ENCODE measurements at places on chromosomes 3 and 15.

- DNase-seq: no peak
These were observed 67.3 kb downstream of the FILIP1L start for GRCh38 chr3:100046986-100047385.

GRCh38 chr15:83230242-83230641 lies 22.6 kb upstream of the HDGFL3 start:
- no peak for DNase-seq

GRCh38 chr3:135172191-135172869 lies 377.3 kb downstream of the EPHB1 start:
- DNase-seq: no peak

GRCh38 chr3:130529486-130530215 lies 12.7 kb downstream of the COL6A6 start:
- no peak for DNase-seq

DNA sequence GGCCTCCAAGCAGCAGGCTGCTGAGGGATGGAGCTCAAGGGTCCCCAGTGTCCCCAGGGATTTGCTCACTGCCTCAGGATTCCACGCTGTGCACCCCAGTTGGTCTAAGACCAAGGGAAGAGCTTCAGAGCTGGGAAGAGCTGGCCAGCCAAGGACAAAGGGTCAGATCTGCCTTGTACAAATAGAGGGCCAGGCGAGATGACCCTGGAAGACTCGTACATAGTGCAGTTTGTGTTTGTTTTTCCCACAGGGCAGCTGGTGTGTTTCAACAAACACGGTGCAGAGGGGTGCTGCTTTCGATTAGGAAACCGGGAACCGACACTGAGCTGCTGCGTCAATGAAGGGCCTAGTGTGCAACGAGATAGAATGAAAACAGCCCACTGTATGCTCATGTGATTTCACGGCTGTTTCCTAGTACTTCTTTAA lies 56.1 kb upstream of the TRPM1 start:
- DNase-seq: no peak

DNA sequence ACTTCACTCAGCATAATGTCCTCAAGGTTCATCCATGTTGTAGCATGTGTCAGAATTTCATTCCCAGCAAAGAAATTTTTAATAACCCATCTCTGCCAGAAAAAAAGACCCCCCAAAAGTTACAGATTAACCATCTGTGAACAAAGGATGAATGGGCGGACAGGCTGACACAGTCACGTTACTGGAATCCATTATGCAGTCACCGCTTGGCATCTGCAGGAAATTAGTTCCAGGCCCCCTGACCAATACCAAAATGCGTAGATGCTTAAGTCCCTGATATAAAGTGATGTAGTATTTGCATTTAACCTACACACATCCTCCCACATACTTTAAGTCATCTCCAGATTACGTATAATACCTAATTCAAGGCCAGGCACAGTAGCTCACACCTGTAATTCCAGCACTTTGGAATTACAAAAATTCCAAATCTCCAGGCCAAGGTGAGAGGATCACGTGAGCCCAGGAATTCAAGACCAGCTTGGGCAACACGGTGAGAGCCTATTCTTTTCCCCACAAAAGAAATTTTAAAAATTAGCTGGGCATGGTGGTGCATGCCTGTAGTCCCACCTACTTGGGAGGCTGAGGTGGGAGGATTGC lies 1.5 kb upstream of the SLC12A8 start:
- no peak for DNase-seq

- no peak for DNase-seq
These were observed 764.5 kb downstream of the TUSC7 start for GRCh38 chr3:117473981-117474538.

- no peak for DNase-seq
These were observed 54.4 kb upstream of the WNT5A start for GRCh38 chr3:55541456-55541855.

GRCh38 chr15:65837301-65838294 lies 31.7 kb upstream of the RAB11A start:
- DNase-seq: no peak

DNA sequence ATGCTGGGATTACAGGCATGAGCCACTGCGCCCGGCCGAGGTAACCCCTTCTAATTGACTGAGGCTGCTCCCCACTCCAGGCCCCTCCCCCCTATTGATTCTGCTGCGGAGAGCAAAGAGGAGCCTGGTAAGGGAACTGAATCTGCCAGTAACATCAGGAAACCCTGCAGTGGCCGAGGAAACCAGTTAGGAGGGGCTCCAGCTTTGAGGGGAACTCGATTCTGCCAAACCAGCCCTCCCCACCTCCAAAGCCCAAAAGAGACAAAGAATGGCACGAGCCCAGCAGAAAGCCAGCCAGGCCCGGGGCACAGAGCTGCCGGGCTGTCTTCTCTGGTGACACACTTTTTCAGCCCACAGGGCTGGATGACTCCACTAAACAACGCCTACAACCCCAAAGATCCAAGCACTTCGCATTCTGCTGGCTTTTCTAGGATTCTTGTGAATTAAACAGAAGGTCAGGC lies 15.0 kb upstream of the ACAD9 start:
- no peak for DNase-seq

- no peak for DNase-seq
These were observed 686 bp downstream of the VPS8 start for GRCh38 chr3:184812662-184813042.

DNA sequence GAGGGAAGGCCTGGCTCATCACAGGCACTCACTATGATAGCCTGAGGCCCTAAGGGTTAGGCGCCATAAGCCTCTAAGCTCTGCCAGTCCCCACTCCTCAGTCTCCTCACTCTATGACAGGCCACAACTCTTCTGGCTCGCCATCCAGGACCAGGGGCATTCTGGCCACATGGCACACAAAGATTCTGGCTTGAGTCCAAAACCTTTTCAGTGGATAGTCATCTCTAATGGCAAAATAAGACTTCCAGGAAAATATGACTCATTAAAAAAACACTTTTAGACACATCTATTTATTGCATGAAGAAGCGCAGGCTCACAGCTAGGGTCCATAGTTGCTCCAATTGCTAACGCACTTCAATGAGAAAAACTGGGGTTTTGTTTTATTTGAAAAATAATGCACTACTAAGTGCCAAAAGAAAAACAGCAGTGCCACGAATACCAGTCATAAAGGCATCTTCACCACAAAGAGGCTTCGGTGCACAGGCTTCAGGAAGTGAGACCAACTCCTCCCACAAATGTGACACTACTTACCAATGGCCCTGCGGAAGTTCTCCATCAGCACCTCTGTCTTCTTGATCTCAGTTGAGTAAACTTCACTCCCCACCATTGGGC lies 11.1 kb downstream of the RUVBL1 start:
- DNase-seq: no peak

DNA sequence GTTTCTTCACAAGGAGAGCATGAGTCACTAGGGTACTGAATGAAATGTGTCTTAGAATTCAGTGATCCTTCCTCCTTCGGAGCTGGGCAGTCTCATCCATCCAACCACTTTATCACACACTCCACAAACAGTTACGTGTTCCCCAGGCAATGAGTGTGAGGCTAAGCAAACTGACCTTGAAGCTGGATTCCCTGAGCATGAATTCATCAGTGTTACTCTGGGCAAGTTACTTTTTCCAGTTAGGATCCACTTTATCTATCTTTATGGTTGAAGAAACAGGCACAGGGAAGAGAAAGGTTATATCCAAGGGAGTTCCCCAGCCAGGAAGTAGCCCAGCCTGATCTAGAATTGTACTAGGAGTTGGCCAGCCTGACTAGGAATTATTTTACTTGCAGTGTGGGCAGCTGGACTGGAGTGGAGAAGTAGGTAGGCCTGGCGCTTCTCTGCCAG lies 17.1 kb upstream of the GCNT3 start:
- no peak for DNase-seq

DNA sequence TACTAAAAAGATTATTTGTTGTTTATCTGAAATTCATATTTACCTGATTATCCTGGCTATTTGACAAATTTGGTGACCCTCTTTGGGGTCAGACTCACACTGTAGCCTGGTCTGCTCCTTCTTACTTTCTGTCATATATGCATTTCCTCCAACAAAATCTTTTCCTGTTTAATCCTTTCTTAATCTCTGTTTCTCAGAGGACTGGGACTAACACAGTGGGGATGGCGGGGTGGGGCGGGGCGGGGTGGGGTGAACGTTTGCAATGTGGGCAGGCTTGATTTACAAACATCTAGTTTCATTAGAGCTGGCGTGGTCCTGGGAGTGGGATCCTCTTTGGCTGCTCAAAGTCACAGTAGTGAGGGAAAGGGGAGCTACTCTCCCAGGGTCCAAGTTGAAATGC lies 35.3 kb upstream of the CDCP1 start:
- DNase-seq: no peak

GRCh38 chr3:56837196-56837955 lies 35.6 kb upstream of the ARHGEF3 start:
- DNase-seq: no peak

DNA sequence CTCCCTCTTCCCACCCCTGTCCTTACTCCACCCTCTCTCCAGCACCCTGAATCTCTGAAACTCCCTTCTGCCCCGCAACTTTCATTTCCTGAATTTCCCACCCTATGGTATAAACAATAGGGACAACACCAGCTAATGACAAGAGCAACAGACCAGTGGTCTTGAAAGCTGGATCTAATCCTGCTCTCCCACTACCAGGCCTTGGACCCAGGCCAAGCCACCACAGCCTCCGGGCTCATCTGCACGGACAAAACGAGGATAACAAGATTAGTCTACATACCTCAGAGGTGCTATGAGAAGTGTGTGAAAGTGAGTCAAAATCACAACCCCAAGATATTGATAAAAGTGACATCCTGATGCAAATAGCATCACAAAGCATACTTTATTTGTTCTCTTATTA lies 128.6 kb downstream of the ERC2 start:
- no peak for DNase-seq

DNA sequence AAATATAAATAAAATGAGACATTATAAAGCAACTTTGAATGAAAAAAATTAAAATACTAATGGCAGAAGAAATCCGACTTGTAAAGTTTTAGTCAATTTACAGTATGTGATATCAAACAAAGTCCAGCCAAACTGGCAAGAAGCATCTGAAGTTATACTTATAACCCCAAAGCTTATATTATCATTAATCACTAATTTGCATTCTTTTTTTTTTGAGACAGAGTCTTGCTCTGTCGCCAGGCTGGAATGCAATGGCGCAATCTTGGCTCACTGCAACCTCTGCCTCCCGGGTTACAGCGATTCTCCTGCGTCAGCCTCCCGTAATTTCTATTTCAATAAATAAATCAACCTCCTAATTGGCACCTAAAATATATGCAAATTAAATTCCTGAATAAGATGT lies 80.1 kb downstream of the AQR start:
- DNase-seq: no peak

GRCh38 chr3:94301366-94301765 lies 238.5 kb downstream of the NSUN3 start:
- no peak for DNase-seq

DNA sequence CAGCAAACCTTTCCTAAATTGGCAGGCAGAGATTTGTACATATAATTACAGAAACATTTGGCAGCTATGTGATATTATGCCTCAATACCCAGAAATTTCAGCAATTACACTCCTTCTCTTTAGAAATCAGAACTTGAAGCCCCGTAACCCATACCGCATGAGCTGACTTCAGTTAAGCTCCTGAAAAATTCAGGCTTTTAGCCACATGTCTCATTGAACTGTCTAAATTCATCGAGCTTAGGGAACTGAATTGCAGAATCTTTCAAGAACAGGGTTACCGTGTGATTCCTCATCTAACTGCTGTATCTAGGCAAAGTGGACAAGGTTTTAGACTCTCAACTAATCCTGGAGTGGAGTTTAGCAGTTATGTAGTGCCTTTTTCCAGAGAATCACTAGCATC lies 333.0 kb downstream of the EPHA3 start:
- DNase-seq: no peak

GRCh38 chr3:143697975-143698374 lies 150.3 kb downstream of the SLC9A9 start:
- DNase-seq: no peak

DNA sequence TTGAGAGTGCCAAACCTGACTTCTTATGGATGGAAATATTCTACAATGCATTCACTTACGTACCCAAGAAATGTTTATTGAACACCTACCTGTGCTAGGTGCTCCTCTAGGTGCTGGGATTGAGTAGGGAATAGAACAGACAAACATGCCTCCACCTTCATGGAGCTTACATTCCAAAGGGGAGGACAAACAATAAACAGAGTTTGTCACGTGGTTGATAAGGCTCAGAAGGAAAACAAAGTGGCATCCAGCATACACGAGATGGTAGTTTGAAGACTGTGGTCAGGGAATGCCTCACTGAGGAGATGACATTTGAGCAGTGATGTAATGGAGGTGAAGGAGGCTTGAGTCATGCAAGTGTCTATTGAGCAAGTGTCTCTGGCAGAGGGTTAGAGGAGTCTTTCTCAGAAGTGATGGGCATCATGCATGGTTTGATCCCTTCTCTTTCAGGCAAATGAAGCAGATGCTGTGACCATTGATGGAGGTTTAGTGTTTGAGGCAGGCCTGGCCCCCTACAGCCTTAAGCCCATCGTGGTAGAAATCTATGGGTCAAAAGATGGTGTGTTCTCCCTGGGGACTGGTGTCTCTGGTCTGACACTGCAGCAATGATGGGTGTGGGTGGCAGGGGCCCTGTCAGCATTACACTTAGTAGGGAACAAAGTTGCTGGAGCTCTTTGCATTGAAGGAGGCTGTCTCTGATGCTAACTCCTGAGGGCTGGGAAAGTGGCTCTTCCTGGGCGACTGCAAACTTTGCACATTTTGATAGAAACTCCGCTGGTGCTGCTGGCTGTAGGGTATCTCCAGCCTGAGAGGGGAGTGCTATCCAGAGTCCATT lies 29.7 kb upstream of the TOPBP1 start:
- DNase-seq: no peak

- DNase-seq: no peak
These were observed 81.0 kb upstream of the ZPLD1 start for GRCh38 chr3:102353805-102354204.

DNA sequence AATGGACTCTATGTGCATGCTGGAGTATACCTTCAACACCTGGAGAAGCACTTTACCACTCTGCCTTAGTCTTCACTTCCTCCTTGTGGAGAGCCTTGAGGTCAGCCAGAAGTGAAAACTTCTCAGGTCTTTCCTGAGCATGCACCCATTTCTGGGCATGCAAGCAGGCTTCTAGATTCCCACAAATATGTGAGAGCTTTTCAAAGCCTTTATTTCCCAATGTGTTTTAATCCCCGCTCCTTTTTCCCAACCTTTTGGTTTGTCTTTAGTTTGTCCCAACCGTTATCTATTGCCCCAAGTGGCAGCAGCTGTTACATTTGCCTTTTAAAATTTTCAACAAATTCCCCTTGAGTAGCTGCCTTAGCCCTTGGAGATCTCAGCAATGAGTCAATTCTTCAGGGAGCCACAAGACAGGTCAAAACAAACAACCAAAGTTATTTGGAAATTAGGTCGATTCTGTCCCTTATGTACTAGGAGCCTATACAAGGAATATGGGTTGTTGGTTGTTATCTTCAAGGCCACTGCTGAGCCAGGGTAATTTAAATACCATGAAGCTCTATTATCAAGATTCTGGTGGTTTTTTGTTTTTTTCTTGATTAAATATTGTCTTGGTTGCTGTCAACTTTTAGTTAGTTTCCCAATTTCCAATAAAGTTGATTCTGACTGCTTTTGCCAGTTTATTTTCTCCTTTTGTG lies 44.4 kb downstream of the LSM3 start:
- no peak for DNase-seq
